Effector memory CD8-positive, alpha-beta T cell (primary cell): ENCODE measurements at places on chromosomes 13 and 19.

DNA sequence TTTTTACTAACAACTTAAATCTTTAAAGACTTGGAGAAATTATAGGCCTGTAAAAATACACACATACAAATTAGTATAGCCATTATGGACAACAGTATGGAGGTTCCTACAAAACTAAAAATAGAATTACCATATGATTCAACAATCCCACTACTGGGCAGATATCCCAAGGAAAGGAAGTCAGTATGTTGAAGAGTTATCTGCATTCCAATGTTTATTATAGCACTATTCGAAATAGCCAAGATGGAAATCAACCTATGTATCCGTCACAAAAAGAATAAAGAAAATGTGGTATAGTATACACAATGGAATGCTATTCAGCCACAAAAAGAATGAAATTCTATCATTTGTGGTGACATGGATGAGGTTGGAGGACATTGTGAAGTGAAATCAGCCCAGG, 37.2 kb downstream of the SLITRK1 start:
- DNase-seq: no peak

GRCh38 chr19:34244611-34245299, 9.6 kb upstream of the GARRE1 start:
- DNase-seq: no peak

DNA sequence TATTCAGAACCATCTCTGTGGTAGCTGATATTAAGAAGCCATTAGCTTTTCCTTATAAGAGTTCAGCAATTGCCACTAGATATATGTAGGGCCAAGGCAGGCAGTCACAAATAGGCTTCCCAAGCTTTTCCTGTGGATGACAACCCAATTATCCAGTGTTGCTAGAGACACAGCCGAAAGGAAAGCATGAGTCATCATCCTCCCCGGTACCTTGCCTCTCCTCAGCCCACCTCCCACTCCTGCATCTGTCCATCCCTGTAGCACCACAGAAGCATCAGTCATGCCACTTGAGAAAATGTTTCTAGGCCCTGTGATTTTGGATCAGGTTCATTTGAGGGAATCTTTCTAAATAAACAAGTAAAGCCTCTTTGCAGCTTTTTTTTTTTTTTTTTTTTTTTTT, 204.3 kb downstream of the DNAJC15 start:
- DNase-seq: no peak

DNA sequence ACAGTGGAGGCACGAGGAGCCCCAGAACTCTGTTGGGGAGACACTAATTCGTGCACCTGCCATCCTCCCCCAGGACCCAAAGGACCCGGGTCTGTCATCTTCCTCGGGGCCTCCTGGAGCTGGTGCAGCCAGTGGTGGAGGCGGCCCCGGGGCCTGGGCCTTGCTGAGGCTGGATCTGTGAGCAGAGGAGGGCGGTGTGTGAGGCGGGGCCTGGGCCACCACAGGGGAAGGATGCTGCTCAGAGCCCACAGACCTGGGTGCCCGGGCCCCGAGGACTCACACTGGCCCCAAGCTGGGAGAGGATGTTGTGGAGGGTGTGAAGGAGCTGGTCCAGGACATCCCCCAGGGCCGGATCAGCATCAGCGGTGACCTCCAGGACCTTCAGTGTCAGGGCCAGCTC, 8.3 kb downstream of the IFNL3 start:
- DNase-seq: peak; percentile 43

DNA sequence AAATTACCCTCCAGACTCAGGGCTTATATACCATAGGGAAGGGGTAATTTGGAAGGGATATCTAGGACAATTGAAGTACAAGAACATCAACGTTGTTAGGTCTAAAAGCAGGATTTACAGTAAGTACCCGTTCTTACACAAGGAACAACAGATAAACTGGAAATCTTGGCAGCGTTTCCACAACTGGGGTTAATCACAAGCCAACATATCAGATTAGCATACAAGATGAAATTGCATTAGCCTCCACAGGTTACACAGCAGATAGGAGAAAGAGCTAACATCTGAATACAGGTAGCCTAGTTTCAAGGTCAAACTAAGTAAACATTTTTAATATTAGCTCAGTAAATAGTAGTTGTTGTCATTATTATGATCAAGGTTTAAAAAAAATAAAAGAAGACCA, 1214.0 kb upstream of the PCDH20 start:
- DNase-seq: no peak

- DNase-seq: no peak
Measured at GRCh38 chr19:58307736-58308135, 2.6 kb downstream of the ERVK3-1 start.

GRCh38 chr19:22806418-22806817, 22.5 kb upstream of the ZNF99 start:
- no peak for DNase-seq

DNA sequence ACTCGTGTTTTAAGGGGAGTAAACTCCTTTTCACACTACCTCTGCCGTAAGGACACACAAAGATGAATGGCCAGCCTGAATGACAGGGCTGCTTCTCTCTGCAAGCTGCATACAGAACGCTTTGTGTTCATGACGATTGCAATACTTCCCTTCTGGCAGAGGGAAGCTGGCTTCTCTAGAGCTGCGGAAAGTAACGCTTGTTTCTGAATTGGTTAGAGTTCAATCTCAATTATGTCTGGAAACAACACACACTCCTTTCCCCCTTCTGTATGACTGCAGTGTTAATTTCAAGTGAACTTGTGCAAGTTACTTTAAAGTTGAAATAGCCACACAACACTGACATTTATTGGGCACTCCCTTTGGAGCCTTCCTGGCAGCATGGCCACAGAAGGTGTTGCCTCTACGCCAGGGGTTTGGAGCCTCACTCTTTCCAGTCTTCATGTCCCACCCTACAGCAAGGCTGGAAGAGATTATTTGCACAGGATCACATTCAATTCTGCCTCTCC, 242.6 kb downstream of the NDFIP2 start:
- no peak for DNase-seq

DNA sequence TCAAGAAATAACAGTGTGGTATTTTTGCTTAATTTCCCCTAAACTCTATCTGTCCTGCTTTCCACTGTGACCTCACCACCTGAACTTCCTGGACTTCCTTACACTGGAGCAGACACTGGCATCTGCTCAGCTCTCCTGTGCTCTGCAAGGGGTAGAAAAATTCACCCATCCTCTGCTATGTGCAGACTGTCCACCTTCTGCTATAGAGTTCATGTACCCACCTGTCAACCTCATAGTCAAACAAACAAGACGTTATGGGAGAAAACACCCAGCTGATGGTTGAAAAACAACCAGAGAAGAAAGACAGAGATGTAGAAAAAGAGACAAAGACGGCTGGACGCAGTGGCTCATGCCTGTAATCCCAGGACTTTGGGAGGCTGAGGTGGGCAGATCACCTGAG, 12.2 kb downstream of the LAIR1 start:
- no peak for DNase-seq

GRCh38 chr13:52374873-52375411, 31.0 kb downstream of the THSD1 start:
- no peak for DNase-seq

DNA sequence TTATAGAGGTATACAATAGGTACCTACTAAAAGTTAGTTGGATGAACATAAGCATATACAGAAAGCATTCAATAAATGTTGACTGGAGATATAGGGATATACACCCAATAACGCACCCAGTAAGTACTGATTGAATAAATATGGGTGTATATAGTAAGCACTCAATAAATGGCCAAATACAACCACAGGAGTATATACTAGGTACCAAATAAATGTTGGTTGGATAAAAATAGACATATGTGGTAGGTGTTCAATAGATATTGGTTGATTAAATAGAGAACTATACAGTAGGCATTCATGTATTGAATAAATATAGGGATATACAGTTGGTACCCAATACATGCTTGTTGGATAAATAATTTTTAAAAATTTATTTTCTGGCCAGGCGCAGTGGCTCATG, 9.4 kb downstream of the ANGPTL8 start:
- no peak for DNase-seq

GRCh38 chr13:98033277-98034247, 80.1 kb downstream of the IPO5 start:
- no peak for DNase-seq

GRCh38 chr13:41820581-41821237, 140.2 kb downstream of the VWA8 start:
- no peak for DNase-seq

GRCh38 chr19:35347171-35347929, at the start of gene FFAR1:
FFAR1 (plus strand) TSS chr19:35347902; CDS start chr19:35351552, 3,650 bp downstream.
- no peak for DNase-seq

DNA sequence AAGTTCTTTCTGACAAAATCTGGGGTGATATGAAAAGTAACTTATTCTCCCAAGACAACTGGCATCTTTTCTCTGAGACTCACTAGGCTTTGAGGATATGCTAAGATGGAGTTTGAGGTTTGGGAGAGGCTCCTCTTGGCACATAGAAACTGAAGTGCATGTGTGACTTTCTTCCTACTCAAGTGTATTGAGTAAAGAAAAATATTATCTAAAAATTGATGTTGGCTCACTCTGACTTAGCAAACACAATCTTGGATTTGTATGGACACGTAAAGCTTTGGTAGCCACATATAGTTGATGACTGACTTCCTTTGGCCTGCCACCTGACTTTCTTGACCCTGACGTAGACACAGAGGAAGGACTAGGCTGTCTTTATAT, 71.1 kb upstream of the KLF12 start:
- DNase-seq: no peak

GRCh38 chr19:56097776-56098175, 23.3 kb downstream of the ZNF787 start:
- no peak for DNase-seq

DNA sequence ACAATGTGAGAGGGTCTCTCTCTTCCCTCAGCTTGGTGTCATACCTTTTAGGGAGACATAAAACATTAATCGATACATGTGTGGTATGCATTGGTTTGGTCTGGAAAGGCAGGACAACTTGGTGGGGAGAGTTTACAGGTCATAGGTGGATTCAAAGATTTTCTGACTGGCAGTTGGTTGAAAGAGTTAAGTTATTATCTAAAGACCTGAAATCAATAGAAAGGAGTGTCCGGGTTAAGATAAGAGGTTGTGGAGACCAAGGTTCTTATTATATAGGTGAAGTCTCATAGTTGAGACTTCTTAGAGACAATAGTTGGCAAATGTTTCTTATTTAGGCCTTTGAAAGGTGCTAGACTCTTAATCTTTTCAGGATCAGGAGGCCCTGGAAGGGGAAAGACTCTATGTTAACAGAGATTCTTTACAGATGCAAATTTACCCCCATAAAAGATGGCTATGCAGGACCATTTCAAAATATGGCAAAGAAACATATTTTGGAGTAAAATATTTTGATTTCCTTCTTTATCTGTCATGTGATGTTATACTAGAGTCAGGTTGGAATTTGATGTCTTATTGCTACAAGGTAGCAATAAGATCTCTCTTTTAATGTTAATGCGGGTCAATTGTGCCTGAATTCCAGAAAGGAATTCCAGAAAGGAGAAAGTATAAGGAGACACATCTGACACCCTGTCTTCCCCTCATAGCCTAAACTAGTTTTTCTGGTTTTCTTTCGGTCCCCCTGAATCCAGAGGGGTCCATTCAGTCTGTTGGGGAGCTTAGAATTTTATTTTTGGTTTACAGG, 59.2 kb upstream of the RCBTB2 start:
- no peak for DNase-seq

DNA sequence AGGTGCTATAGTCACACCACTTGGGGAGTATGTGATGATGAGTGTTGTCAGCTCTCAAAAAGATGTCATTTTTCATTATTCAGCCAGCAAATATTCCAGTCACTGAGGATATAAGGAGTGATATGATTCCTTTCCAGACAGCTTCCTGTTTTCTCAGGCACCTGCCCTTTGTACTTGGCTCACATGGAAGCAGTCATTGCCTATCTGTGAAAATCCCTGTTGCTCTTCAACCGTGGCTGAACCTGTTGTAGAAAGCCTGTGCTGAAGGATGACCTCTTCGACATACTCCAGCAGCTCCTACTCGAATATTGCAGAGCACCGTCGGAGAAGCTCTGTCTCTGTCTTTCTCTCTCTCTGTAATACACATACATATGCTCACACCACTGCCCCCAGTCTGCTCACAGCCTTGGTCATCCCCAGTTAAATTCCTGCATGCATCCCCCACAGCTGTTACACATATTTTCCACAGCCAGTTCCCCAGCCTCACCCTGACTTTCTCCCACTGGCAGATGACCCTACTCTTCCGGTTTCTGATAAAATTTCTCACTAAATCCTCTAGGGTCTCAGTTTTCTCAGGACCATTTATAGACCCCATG, 204.2 kb upstream of the ARGLU1 start:
- DNase-seq: no peak

- DNase-seq: peak; percentile 42
Measured at GRCh38 chr13:40974460-40975407, 44.4 kb downstream of the ELF1 start.

- no peak for DNase-seq
Measured at GRCh38 chr13:112998521-112999280, 29.7 kb downstream of the MCF2L start.

DNA sequence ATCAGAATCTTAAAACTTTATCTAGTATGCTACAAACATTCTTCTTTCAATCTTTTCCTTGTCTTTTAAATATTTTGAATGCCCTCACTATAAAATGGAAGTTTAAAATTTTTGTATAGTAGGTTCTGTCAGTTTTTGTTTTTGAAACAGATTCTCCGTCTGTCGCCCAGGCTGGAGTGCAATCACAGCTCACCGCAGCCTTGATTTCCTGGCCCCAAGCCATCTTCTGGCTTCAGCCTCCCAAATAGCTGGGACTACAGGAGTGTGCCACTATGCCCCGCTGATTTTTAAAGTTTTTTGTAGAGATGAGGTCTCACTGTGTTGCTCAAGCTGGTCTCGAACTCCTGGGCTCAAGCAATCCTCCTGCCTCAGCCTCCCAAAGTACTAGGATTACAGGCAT, 20.7 kb downstream of the PHF11 start:
- DNase-seq: no peak

DNA sequence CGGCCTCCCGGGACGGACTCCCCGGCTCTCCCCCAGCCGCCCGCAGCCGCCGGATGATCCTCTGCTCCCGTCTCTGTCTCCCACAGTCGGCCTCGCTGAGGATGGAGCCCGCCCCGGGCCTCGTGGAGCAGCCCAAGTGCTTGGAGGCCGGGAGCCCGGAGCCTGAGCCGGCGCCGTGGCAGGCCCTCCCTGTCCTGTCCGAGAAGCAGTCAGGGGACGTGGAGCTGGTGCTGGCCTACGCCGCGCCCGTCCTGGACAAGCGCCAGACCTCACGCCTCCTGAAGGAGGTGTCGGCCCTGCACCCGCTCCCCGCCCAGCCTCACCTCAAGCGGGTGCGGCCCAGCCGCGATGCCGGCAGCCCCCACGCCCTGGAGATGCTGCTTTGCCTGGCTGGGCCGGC, 6.8 kb downstream of the ADAT3 start:
- no peak for DNase-seq
